ENCODE measurements at places on chromosomes 6 and 20. TPM values are rescaled to one million over a fixed set of nuclear protein-coding genes. Genes with fewer than 3 reads are reported as not detected.

The NKX2-2 gene
- not detected for polyA plus RNA-seq

The KIF6 gene
- polyA plus RNA-seq = 0.46 TPM

The FAM229B gene
- 4.8 TPM for polyA plus RNA-seq

The ANGPT4 gene
- polyA plus RNA-seq = not detected

The HSPA12B gene
- polyA plus RNA-seq = not detected

The SMOC2 gene
- polyA plus RNA-seq = not detected

The CST7 gene
- polyA plus RNA-seq = not detected

The SLC24A3 gene
- polyA plus RNA-seq = not detected

The RCAN2 gene
- 0.06 TPM for polyA plus RNA-seq

The RHAG gene
- not detected for polyA plus RNA-seq

The SSTR4 gene
- not detected for polyA plus RNA-seq

The CCHCR1 gene
- polyA plus RNA-seq = 29.0 TPM

The MC3R gene
- not detected for polyA plus RNA-seq

The FBXL4 gene
- polyA plus RNA-seq = 7.6 TPM

The LTB gene
- polyA plus RNA-seq = 16.6 TPM

The ELMO2 gene
- 38.5 TPM for polyA plus RNA-seq

The CDSN gene
- polyA plus RNA-seq = not detected

The SNAP25 gene
- not detected for polyA plus RNA-seq

The PRR18 gene
- 0.42 TPM for polyA plus RNA-seq

The TREML2 gene
- polyA plus RNA-seq = 8.4 TPM

The EYS gene
- polyA plus RNA-seq = 0.09 TPM

The OR12D3 gene
- polyA plus RNA-seq = not detected

The RAB22A gene
- 11.7 TPM for polyA plus RNA-seq

The SSR1 gene
- 212 TPM for polyA plus RNA-seq

The KCNS1 gene
- polyA plus RNA-seq = not detected

The SNPH gene
- polyA plus RNA-seq = 0.21 TPM

The FAXC gene
- 0.19 TPM for polyA plus RNA-seq

The TFAP2D gene
- not detected for polyA plus RNA-seq

The CRISP3 gene
- not detected for polyA plus RNA-seq

The LY6G6D gene
- polyA plus RNA-seq = not detected
